Activated CD4-positive, alpha-beta T cell treated with anti-CD3 and anti-CD28 coated beads, Interleukin-2, amount 10 ng/mL, durations not matched to agents 7 days and 5 days (primary cell): ENCODE measurements at places on chromosomes 4 and X. TPM values are rescaled to one million over a fixed set of nuclear protein-coding genes. Genes with fewer than 3 reads are reported as not detected.

DNA sequence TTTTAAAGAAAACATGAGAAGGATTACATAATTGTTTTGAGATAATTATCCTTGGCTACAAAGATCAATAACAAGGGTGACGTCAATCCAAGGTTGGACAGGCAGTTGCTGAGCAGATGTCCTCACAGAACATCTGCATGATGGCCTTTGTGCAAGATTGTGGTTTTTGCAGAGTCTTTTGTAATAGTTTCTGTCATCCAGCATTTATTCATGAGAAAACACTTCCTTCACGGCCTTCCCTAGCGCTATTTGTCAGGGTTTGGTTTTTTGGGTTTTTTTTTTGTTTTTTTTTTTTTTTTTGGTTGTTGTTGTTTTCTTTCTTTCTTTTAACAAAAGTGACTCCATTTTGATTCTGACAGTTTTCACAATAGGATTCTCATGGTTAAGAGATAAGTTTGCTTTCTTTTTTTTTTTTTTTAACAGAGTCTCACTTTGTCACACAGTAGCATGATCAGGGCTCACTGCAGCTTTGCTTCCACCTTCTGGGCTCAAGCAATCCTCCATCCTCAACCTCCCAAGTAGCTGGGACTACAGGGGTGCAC is 31.5 kb upstream of the ELF2 start:
- H3K27ac ChIP-seq = no peak overlapping the region
- peaks cover 6% of the 10 kb centered on the region for H3K4me1 ChIP-seq
- no peaks in the 10 kb centered on the region for H3K36me3 ChIP-seq
- no peak overlapping the region for H3K4me3 ChIP-seq
- no peak for DNase-seq

GRCh38 chr4:62601737-62602136 is 1401.6 kb downstream of the ADGRL3 start:
- no peak overlapping the region for H3K4me3 ChIP-seq
- no peaks in the 10 kb centered on the region for H3K36me3 ChIP-seq

- H3K27me3 ChIP-seq = no peaks in the 10 kb centered on the region
- H3K36me3 ChIP-seq = no peaks in the 10 kb centered on the region
- no peak overlapping the region for H3K4me3 ChIP-seq
- H3K27ac ChIP-seq = no peak overlapping the region
- DNase-seq = no peak
Measured at GRCh38 chr4:13102092-13102742, 381.9 kb downstream of the RAB28 start.

DNA sequence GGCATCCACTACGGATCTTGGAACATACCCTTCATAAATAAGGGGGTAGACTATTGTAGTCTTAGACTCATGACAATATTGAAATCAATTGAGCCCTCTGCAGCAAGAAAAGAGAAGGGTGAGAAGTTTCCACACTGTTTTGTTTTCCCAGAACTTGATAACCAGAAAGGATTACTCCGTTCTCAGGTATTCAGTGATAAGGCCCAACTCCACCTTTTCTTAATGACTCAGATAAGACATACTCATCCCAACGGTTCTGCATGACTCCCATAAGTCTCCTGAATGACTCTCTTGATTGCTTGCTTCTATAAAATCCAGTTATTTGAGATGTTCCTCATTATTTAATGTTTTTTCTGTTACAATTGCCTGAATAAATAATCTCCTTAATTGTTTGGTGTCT is 111.7 kb downstream of the PABPC4L start:
- H3K4me3 ChIP-seq = no peak overlapping the region
- no peaks in the 10 kb centered on the region for H3K4me1 ChIP-seq
- no peak overlapping the region for H3K27ac ChIP-seq
- H3K36me3 ChIP-seq = no peaks in the 10 kb centered on the region
- DNase-seq = no peak

- H3K27ac ChIP-seq = no peak overlapping the region
- no peaks in the 10 kb centered on the region for H3K36me3 ChIP-seq
- no peaks in the 10 kb centered on the region for H3K27me3 ChIP-seq
- H3K4me3 ChIP-seq = no peak overlapping the region
- no peak for DNase-seq
Measured at GRCh38 chr4:4627906-4628305, 86.1 kb upstream of the STX18 start.

GRCh38 chrX:67654301-67654700 is 110.5 kb downstream of the AR start:
- no peaks in the 10 kb centered on the region for H3K4me1 ChIP-seq
- H3K4me3 ChIP-seq = no peak overlapping the region
- no peak for DNase-seq
- H3K27me3 ChIP-seq = no peaks in the 10 kb centered on the region
- H3K27ac ChIP-seq = no peak overlapping the region

Gene SMIM10L2A
- total RNA-seq = 0.56 TPM
